ENCODE measurements at places on chromosomes 6 and 20.

DNA sequence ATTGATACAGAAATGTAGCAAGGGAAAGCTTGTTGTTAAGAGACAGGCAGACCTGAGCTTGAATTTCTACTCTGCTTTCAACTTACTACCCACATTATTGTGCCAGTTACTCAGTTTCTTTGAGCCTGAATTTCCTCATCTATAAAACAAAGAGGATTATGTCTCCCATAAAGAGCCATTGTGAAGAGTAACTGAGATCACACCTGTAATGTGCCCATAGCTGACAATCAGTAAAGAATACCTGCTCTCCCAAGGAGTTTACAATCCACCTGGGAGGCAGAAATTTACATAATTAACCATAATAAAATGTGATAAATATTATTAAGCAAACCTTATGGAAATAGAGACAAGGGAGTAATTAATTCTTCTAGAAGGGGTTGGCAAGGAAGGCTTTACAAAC lies 204.9 kb downstream of the EPM2A start:
- no peak for DNase-seq

DNA sequence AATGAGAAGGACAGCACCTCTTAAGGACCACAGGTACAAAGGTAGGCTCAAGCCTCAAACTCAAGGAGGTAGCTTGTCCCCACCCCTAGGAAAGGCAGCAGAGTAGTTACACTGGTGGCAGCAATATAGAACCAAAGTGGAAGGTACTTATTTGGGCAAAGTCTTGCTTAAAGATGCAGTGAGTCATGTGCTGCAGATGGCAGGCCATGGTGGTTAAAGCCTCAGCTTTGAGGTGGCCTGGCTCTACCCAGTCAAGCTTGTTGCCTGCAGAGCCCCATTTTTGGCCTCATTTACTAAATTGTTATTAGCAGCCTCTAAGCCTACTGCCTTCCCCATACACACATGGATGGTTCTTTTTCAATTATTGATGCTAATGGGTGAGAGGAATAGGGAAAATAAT lies 146.0 kb downstream of the ELOVL4 start:
- no peak for DNase-seq

DNA sequence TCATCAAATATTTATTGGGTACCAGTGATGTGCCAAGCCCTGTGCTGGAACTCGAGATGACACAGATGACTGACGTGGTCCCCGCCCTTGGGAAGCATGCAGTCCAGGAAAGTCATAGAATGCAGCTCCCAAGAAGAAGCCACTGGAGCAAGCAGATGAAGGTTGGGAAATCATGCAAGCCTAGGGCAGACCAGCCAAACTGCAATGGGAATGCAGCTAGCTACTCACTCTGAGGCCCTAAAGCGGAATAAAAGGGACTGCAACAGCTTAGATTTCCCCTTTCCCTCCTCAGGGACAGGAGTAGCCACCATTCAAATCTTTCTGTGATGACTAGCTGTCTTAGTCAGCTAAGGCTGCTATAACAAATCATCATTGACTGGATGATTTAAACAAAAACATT lies 152.2 kb downstream of the MAFB start:
- DNase-seq, result no peak

DNA sequence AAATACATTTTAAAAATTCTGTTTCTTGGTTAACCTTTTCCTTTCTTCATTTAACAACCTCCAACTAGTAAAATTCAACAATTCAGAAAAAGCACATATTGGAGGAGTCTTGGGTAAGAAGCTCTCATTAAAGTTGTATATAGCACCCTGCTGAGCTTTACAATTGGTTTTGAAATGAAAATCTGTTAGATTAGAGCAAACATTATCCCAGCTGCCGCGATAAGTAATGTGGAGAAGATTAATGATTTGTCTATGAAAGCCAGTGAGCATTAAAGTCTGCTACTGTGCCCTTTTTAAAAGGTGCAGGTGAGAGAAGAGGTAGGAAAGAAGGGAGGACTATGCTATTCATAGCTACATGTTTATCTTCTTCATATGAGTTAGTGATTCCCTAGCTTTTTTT lies 201.5 kb downstream of the ZFAND3 start:
- DNase-seq, result no peak

GRCh38 chr6:158499601-158500000 lies 60.3 kb upstream of the TMEM181 start:
- no peak for DNase-seq

DNA sequence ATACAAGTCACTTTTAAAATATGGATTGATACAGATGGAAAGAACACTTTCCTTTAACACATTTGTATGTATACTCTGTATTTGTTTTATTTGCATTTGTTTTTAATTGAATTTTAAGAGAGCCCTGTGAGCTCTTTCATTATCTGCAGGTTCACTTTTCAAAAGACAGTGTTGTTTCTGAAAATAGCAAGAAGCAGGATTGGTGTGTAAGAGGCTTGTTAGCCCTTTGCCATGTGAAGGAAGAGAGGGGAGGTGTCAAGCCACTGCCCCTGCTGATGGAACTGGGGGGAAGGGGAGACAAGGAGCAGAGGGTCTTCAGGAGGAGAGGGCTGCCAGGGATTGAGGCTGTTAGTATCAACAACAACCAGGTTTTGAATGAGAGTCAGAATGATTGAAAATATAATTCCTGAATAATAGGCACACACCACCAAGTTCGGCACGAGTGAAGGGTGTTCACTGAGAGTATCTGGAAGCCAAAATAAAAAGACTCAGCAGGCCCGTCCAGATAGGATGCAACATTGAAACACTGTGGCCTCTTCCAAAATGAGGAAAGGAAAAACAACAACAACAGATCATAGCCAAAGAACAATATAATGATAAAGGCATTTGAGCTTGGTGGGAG lies 12.6 kb upstream of the PBOV1 start:
- no peak for DNase-seq
